Naive thymus-derived CD4-positive, alpha-beta T cell (primary cell): ENCODE measurements at places on chromosomes 12 and 14. TPM values are rescaled to one million over a fixed set of nuclear protein-coding genes. Genes with fewer than 3 reads are reported as not detected.

Gene TSPAN11
- not detected for total RNA-seq

Gene NDRG2
- 4.9 and 5.9 TPM in 2 replicates for total RNA-seq

- DNase-seq = no peak
Observed at GRCh38 chr12:112486361-112486760, 67.6 kb downstream of the PTPN11 start.

DNA sequence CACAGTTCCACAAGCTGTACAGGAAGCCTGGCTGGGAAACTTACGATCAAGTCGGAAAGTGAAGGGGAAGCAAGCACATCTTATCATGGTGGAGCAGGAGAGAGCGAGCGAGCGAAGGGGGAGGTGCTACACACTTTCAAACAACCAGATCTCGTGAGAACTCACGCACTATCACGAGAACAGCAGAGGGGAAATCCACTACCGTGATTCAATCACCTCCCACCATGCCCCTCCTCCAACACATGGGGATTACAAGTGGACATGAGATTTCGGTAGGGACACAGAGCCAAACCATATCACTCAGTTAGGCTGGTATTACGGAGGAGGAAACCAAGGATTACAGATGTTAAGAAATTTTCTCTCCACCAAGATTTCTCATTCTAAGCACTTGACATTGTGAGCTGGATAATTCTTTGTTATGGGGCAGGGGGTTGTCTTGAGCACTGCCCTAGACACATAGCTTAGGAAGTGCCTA, 262.0 kb upstream of the G2E3 start:
- no peak for DNase-seq

DNA sequence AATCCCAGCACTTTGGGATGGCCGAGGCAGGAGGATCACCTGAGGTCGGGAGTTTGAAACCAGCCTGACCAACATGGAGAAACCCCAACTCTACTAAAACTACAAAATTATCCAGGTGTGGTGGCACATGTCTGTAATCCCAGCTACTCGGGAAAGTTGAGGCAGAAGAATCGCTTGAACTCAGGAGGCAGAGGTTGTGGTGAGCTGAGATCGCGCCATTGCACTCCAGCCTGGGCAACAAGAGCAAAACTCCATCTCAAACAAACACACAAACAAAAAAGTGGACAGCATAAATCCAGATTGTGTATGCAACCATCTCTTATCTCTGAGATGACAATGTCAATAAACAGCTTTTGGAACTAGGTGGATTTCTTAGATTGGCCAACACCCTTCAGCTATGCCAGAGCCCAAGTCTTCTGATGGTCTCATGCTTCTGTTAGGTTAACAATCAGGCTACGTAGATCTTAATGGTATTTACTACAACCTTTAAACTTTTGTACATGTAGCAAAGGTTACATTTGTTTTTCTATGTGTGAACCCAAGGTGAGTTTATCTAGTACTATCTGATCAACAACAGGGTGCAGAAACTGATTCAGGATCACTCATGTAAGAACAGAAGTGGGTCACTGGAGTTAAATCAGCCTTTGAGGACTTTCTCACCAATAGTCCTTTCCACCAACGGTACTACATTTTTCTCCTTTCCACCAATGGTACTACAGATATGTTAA, 73.7 kb downstream of the DUSP16 start:
- DNase-seq = no peak
